NCI-H446 (cell line): ENCODE measurements at places on chromosomes 1 and 21.

GRCh38 chr1:232090816-232091215 is 464.2 kb downstream of the DISC1 start:
- no peak for DNase-seq

- DNase-seq, result no peak
Measured at GRCh38 chr1:5191470-5191869, 537.1 kb downstream of the AJAP1 start.

GRCh38 chr21:16250273-16250672 is 520.5 kb downstream of the USP25 start:
- DNase-seq, result no peak

GRCh38 chr1:10117865-10118264 is 85.1 kb downstream of the UBE4B start:
- DNase-seq, result no peak

DNA sequence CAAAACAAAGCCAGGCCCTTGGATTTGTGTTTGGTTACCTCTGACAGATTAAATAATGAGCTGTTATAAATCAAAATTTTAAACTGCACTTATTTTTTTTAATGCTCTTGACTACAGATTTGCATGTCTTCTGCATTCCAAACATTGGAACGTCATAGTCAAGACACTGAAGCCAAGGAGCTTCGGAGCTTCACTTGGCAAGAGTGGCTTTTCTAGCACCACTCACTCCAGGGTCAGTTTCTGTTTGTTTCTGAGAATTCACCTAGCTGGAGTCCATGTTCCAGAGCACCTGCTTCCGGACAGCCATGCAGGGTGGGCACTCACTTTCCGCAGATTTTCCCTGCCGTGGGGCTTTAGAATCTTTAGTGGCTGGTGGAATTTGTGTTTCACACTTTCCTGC is 202.9 kb downstream of the ZP4 start:
- no peak for DNase-seq

DNA sequence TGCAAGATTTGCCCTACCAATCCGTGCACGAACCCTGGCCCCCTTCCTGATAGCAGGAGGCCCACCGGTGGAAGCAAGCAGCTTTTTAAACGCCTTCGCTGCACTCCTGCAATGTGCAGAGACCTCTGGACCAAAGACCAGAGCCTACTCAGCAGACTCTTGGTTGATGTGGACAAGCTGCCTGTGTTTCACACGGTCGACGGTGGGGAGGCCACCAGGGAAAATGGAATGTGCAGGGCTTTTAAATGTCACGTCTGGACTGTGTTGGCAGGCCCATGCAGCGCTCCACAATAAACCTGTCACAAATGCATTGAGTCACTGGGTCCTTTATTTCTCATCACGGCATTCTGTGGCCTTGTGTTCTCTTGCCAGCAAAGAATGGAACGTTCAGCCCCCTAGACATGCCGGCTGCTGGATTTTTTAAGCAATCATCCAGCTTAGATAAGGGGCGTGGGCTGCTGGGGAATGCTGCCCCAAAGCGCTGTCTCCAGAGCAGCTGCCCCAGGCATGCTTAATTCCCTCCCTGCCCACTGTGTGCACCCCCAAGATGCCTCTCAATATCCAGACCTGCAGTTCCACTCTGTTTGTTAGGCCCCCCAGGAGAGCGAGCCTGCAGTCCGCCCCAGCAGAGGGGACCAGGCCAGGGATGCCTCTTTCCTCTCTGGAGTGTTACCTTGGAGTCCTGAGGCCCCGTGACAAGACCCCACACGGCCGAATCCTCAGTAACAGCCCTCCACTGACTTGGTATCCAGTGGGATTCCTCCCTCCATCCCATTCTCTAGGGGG is 71.3 kb downstream of the ATP5PO start:
- no peak for DNase-seq

GRCh38 chr1:241724741-241725356 is 72.8 kb downstream of the WDR64 start:
- DNase-seq, result no peak

- peak; percentile 12 for DNase-seq
Measured at GRCh38 chr1:23854568-23854967, 13.5 kb downstream of the FUCA1 start.

- DNase-seq, result no peak
Measured at GRCh38 chr1:44284184-44284583, 70.9 kb downstream of the ERI3 start.

GRCh38 chr1:27086026-27086425 is 68.9 kb downstream of the SLC9A1 start:
- DNase-seq, result no peak

DNA sequence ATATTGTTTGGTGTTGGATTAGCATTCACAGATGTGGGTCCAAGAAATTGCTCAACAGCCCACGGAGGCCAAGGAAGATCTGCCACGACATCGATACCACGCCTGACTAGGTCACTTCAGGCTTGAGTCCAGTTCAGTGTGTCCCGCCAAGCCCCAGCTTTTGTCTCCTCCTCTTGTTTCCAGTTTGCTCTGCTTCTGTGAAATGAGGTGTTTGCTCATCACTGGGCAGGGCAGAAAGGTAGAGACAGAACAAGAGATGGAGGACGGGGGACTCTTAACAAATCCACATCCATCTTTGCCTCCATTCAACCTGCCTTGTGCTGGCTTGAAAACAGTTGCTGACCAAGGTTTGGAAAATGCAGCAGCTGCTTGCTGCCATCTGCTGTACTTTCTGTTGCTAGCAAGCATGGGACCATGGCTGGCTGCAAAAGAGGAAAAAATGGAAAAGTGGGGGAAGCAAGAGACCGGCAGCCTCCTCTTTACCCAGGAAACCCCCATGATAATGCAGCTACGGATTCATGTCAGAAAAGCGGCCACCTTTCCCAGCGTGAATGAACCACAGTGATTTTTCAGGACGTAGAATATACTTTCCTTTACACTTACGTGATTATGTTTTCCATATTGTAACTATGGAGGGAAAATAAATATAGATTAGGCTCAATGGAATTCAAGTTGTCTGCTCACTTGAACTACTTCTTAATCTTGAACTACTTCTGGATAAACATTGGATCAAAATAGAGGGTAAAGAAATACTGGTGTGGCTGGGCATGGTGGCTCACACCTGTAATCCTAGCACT is 80.2 kb upstream of the GREM2 start:
- peak; percentile 4 for DNase-seq

- DNase-seq, result no peak
Measured at GRCh38 chr1:173062150-173062938, 11.6 kb upstream of the TNFSF18 start.

- no peak for DNase-seq
Measured at GRCh38 chr1:99645203-99645602, 710 bp upstream of the PALMD start.

DNA sequence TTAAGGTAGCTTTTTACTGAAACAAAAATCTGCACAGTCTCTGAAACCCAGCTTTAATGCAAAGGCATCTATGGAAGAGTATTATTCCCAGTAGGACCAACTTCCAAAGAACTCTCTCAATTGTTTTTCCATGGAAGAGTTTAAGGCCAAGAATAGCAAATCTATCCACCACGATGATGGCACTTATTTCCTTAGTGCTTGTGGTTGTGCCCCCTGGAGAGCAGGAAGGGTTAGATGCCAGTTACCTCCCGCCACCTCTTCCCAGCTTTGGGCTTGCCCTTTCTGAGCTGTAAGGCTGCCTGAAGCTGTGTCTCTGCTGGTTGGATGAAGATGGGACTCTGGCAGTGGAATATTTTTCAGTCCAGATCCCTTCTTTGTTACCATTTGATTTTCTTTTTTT is 4.8 kb upstream of the ATP1A1 start:
- DNase-seq, result no peak

- DNase-seq, result peak; percentile 84
Measured at GRCh38 chr1:60564916-60565750, 491.6 kb upstream of the C1orf87 start.

- no peak for DNase-seq
Measured at GRCh38 chr1:229987953-229988352, 79.1 kb upstream of the GALNT2 start.

- no peak for DNase-seq
Measured at GRCh38 chr1:54272772-54273091, 72.8 kb downstream of the MRPL37 start.

GRCh38 chr1:2019172-2019543 is at the start of gene GABRD:
TSS of gene GABRD (plus strand) at chr1:2019345. CDS start at chr1:2019424, 79 bp downstream.
- no peak for DNase-seq

DNA sequence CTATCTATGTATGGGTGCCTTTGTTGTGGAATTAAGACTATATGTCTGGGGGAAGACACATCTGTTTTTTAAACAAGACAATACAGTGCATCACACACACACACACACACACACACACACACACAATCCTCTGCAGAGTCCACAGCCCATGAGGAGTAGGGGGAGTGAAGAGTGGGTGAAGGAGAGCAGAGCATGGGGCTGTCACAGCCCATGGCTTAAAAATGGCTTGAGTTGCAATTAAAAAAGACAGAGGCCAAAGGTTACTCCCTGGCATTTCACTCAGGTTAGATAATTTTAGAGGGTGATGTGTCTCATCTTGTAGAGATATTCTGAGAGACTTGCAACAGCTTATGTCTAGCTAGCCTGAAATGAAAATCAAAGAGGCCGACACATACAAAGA is 176.5 kb upstream of the PLXNA2 start:
- no peak for DNase-seq

DNA sequence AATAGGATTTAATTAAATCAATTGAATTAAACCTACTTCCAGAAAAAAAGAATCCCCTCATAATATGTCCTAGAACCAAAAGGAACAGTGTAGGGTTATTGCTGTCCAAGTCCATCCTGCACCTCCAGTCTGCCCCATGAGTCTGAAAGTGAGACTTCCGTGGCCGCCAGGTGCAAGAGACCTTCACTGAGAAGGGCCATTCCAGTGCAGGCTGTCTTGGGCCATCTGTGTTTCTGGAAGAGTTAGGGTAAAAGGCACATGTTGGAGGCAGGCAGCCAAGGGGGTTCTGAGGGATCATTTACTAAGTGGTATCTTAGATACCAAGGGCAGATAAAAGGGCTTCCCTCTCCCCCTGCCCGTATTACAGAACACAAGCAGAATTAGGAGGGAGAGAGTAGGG is 31.0 kb downstream of the UBE2T start:
- DNase-seq, result no peak

DNA sequence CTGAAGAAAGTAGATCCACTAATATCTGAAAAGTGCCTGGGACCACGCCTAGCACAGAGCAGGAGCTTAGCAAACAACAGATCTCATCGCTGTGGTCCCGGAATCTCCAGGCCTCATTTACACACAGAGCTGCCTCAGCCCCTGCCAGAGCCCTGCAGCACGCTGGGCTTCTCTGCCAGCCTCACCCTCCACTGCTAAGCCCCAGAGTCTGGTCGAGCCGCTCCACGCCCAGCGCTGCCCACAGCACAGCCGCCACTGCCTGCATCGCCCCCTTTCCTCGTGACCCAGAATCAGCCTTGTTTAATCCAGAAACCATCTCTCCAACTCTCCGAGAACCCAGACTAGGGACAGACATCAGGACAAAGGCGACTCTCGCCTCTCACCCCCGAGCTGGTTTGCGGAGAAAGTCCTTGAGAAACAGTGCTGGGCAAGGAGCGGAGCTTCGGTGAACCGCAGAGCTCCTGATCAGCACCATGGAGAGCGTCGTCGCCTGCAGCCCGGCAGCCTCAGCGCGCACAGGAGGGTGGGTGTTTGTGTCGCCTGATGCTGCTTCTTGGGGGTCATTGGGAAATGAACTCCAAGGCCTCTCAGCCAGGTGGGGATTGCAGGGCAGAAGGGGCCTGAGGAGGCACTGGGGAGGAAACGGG is 145.1 kb downstream of the NPHP4 start:
- DNase-seq, result no peak

DNA sequence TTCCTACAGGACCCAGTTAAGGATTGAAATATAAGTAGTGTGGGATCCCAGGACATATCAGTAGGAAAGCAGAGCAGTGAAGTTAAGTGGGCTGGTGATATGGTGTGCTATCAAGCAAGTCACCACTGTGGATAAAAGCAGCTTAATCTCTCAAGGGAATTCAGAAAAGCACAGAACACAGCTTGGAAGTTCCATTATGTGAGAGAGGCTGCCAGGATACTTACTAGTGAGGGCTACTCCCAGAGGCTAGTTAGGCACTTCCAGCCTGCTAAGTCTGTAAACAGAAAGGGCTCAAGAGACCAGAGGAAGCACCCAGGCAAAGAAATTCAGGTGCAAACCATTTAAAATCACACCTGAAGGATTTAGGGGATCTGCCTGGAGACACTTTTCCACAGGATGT is 18.8 kb upstream of the GRIK1 start:
- no peak for DNase-seq

- DNase-seq, result no peak
Measured at GRCh38 chr1:29379443-29380073, 143.2 kb downstream of the PTPRU start.

GRCh38 chr1:85124091-85124490 is 75.8 kb upstream of the MCOLN3 start:
- DNase-seq, result no peak

DNA sequence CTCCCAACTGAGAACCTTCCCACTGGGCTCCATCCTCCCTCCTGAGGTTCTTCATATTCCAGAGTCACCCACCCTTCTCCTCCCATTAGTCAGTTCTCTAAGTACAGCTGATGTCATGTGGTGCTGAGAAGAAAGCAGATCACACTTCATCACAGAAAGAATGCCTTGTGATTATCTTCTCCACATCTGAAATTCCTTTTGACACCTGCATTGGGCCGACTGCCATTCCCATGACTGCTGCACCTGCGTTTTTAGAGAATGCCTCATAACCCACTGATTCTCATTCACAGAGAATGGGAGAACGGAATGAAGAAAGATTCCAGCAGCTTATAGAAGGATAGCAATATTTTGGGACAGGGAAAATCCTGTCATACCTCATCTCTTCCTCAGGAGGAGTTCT is 14.3 kb downstream of the LEPR start:
- DNase-seq, result no peak

- peak; percentile 26 for DNase-seq
Measured at GRCh38 chr1:17661546-17662157, 93.5 kb upstream of the ACTL8 start.

- DNase-seq, result no peak
Measured at GRCh38 chr1:66247415-66248208, 286.3 kb upstream of the SGIP1 start.

- DNase-seq, result peak; percentile 35
Measured at GRCh38 chr1:155007251-155007828, 4.7 kb downstream of the ZBTB7B start.

GRCh38 chr1:151990856-151991198 is 2.8 kb downstream of the S100A10 start:
- peak; percentile 67 for DNase-seq

DNA sequence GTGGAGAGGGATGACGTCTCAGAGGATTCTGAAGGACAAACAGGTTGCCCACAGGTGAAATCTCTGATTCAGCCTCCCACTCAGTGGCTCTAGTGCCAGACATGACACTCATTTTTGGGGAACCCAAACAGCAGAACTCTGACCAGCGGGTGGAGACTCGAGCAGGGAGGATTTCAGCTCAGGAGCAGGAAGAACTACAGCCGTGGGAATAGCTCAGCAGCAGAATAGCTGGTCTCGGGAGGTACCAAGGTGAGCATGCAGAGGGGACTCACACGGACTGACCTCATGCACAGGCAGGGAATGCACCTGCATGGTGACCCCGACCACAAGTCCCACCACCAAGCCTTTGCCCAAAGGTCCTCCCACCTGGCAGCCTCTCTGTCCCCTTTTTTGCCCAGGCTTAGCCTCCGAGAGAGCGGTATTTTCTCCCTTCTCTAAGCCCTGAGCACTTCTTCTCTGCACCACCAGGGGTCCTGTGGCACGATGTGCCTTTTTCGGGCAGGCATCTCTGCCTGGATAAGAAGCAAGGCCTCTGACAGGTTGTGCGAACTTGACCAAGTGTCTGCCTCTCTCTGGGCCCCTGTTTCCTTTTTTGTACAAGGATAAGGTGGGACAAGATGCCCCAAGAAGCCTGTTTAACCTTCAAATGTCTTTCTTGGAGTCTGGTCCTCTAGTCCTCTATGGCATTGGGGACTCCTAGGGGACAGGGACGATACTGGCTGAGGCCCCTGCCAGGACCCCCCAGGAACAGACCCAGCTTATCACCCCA is 8.8 kb upstream of the FGR start:
- DNase-seq, result peak; percentile 42
